ENCODE measurements at places on chromosomes 1 and 21. TPM values are rescaled to one million over a fixed set of nuclear protein-coding genes. Genes with fewer than 3 reads are reported as not detected.

TMEM82 gene
- not detected for total RNA-seq

TSACC gene
- not detected for total RNA-seq

RNPC3 gene
- total RNA-seq = 5.2 TPM

FCER1A gene
- not detected for total RNA-seq
